SJCRH30 (cell line): ENCODE measurements at places on chromosomes 16 and 17.

DNA sequence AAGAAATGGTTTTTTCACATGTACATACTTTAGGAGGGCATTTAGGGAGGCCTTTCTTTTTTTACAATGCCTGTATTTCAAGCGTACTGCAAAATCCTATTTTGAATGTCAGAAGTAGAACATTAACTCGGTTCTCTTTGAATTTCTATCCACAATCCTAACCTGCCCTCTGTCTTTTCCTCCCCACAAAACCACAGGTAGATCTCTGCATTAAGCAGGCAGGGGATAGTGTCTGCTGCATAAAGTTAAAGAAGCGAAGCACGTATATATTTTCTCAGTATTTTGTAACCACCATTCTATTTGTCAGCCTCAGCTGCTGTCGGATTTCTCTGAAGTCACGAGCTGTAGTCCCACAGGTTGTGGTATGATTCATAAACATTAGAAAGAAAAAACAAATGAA lies 137.5 kb downstream of the SHISA6 start:
- no peak for DNase-seq

DNA sequence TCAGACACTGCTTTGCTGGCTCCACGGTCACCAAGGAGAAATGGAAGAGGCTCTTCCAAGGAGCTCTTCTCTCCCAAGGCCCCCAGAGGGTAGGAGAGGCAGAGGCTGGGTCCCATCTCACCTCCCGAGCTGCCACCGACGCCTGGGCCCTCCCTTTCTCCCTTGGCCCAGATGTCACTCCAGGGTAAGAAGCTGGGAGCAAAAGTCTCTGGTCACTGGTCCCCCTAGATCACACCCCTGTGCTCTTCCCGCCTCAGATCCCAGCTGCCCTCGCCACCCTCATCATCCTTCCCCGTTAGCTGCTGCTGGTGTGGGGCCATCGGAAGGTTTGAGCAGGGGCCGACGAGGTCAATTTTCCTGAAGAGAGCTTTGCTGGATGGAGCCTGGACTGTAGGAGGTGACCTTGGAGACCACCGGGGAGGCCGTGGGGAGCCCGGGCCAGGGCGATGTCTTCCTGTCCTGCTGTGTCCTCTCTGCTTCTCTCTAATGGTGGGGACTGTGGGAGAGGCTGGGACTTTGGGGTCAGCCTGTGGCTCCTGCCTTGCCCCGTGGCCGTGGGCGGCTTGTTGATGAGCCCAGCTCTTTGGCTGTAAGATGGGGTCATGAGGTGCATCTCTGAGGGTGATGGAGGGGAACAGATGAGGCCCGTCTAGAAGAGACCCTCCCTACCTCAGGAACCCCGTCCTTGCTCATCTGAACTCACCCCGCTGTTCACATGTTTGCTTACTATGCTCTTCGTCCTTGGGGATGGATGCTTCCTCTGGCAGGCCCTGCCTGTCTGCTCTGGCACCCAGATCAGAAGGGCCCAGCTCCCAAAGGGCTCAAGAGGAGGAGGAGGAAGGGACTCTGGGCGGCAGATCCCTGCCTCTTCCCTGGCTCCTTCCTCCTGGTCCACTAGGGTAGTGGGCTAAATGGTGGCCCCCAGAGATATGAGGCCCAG lies 11.4 kb upstream of the RHBDF2 start:
- no peak for DNase-seq

GRCh38 chr17:27463235-27463677 lies 7.0 kb downstream of the KSR1 start:
- no peak for DNase-seq

DNA sequence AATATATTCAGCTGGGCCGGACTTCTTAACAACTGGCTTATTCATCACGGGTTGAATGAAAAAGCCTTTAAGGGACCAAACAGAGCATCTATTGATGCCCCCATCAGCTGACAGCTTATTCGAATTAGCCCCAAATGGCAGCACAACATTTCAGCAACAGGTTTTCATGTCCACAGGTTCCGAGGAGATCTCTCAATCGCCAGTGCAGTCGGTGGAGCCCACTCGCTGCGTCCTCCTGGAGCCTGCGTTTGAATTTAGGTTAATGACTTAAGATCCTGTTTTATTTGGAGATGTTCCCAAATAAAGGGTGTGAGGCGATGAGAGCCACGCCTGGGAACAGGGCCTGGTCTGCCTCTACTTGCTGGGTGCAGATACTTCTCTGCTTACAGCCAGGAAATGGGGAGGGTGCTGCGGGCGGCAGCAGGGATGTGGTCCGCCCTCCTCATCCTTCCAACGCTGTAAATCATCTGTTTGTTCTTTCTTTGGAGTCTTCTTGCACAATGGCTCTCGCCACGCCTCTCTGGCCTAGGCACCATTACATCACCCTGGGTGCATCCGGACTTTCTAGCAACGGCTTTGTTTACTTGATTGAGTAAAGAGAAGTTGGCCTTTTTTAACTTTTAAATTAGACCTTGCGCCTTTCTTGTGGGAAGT lies 22.6 kb downstream of the NDE1 start:
- no peak for DNase-seq

GRCh38 chr17:71633391-71633849 lies 487.4 kb upstream of the SOX9 start:
- DNase-seq, result no peak

GRCh38 chr16:23863511-23864422 lies 28.0 kb downstream of the PRKCB start:
- no peak for DNase-seq

DNA sequence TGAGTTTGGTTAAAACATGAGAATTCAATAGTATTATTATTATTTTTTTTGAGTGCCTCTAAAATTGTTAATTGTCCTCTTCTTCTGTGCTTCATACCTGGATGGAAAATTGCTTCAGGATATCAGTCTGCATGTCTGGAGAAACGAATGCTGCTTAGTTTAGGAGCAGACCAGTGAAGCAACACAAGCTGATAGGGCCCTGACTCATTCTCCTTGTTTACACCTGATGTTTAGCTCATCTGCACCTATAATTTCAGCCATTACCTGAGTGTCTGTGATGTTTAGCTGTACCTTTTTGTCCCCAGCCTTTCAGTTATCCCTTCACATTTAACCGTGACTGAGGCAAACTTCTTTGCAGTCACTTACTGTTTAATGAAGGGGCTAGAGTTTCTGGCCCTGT lies 14.8 kb downstream of the SNTB2 start:
- no peak for DNase-seq

GRCh38 chr17:64230791-64231408 lies 32.2 kb downstream of the TEX2 start:
- DNase-seq, result no peak

DNA sequence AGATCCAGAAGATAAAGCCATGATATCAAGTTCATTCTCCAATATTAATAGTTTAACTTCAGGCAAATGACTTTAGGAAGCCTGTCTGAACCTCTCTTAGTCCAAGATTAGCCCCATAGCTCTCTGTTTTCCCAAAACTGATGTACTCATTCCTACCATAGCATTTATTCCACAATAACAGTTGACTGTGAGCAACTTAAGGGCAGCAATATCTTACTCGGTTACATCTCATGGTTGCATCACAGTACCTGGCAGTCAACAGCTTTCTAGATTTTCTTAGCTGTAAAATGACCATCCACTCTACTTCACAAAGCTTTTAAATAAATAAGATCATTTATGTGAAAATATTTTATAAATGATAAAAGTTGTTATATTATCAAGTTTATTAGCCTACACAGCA lies 58.2 kb upstream of the STAC2 start:
- DNase-seq, result no peak

DNA sequence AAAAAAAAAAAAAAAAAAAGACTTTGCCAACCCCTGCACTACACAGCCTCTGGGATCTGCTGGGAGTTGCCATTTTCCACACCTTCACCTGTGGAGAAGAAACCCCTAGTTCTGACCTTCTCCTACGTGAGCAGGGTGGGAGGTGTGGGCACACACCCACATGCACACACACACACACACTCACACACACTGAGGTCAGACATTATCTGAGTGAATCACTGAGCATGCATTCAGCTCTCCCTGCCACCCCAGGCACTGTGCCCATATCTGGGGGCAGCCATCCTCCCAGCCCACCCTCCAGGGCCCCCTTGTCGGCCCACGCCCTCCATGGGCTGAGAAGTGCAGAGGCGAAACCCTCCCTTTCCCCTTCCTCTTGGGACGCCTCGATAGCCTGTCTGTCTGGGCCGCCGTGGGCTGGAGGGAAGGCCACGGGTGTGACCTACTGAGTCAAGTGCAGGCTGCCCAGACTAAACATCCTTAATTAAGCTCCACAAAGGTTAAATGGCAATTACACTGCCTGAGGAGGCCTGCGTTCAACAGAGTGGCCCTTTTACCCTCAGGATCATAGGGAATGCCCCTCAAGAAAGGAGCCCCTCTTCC lies 143.8 kb downstream of the C16orf95 start:
- no peak for DNase-seq

- no peak for DNase-seq
Observed at GRCh38 chr17:63621229-63621683, 961 bp upstream of the MAP3K3 start.
